NCI-H345 (cell line): ENCODE measurements at places on chromosomes 3 and 15.

GRCh38 chr15:38508647-38509046 lies 54.7 kb downstream of the FAM98B start:
- no peak for DNase-seq

- DNase-seq: no peak
These were observed 57.3 kb downstream of the ACAP2 start for GRCh38 chr3:195385526-195385925.

- no peak for DNase-seq
These were observed 20.8 kb upstream of the TRA2B start for GRCh38 chr3:185958626-185959025.

GRCh38 chr3:197289726-197290125 lies 8.7 kb downstream of the DLG1 start:
- DNase-seq: no peak

- DNase-seq: no peak
These were observed 232.1 kb downstream of the NECTIN3 start for GRCh38 chr3:111303760-111304159.

GRCh38 chr3:152266221-152266995 lies 2.3 kb upstream of the MBNL1 start:
- DNase-seq: no peak
